ENCODE measurements at places on chromosomes 2 and 18. TPM values are rescaled to one million over a fixed set of nuclear protein-coding genes. Genes with fewer than 3 reads are reported as not detected.

Gene LIMS3
- not detected for total RNA-seq

Gene SERPINB2
- not detected for total RNA-seq

Gene PAIP2B
- 12.5 TPM for total RNA-seq

Gene RAMP1
- not detected for total RNA-seq

Gene ILKAP
- 24.7 TPM for total RNA-seq

Gene DSEL
- 7.1 TPM for total RNA-seq

Gene GALR1
- total RNA-seq = not detected

Gene IL1F10
- total RNA-seq = not detected

Gene AMMECR1L
- 21.0 TPM for total RNA-seq

Gene SP140L
- total RNA-seq = 2.1 TPM

Gene ZEB2
- 72.9 TPM for total RNA-seq

Gene DSG1
- not detected for total RNA-seq

Gene HOXD13
- not detected for total RNA-seq

Gene TTR
- total RNA-seq = not detected

Gene DOK6
- total RNA-seq = 0.43 TPM

Gene HES6
- 5.3 TPM for total RNA-seq

Gene CAPN14
- 0.04 TPM for total RNA-seq

Gene SLC5A7
- 0.04 TPM for total RNA-seq

Gene SH3RF3
- total RNA-seq = 0.28 TPM

Gene CYP26B1
- 1.2 TPM for total RNA-seq

Gene IL18RAP
- total RNA-seq = not detected

Gene GMCL1
- 23.1 TPM for total RNA-seq

Gene EHBP1
- 51.5 TPM for total RNA-seq

Gene BBS5
- total RNA-seq = 6.2 TPM

Gene KIAA2012
- not detected for total RNA-seq
